ENCODE measurements at places on chromosomes 7 and 10.
A peak's percentile ranks its signal among the peaks of the same experiment; 100 is the strongest.

DNA sequence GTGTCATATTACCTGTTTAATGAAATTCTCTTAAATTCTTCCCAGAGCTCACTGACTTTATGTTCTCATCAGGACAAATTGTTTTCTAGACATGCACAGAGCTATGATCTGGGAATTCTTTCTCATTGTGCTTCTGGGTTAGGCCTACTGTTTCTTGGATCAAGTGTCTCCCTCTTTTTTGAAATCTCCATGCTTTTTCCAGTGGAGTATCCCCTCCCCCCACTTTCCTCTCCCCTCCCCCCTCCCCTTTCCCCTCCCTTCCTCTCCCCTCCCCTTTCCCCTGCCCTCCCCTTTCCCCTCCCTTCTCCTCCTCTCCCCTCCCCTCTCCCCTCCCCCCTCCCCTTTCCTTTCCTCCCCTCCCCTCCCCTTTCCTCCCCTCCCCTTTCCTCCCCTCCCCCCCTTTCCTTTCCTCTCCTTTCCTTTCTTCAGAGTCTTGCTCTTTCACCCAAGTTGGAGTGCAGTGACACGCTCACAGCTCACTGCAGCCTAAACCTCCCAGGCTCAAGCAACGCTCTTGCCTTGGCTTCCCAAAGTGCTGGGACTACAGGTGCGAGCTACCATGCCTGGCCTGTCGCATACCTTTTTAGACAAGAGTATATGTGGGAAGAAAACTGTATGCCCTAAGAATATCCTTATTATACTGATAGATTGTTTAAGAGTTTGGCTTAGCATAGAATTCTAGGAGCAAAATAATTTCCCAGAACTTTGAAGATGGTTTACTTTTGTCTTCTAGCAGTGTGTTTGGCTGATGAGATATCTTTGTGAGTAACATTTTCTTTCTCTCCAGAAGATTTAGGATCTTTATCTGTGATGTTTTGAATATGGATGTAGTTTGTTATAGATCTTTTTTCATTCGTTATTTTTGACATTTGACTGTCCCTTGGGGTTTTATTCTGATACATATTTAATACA lies 2.5 kb downstream of the DYNC2I1 start:
- DNase-seq: peak; percentile 23

DNA sequence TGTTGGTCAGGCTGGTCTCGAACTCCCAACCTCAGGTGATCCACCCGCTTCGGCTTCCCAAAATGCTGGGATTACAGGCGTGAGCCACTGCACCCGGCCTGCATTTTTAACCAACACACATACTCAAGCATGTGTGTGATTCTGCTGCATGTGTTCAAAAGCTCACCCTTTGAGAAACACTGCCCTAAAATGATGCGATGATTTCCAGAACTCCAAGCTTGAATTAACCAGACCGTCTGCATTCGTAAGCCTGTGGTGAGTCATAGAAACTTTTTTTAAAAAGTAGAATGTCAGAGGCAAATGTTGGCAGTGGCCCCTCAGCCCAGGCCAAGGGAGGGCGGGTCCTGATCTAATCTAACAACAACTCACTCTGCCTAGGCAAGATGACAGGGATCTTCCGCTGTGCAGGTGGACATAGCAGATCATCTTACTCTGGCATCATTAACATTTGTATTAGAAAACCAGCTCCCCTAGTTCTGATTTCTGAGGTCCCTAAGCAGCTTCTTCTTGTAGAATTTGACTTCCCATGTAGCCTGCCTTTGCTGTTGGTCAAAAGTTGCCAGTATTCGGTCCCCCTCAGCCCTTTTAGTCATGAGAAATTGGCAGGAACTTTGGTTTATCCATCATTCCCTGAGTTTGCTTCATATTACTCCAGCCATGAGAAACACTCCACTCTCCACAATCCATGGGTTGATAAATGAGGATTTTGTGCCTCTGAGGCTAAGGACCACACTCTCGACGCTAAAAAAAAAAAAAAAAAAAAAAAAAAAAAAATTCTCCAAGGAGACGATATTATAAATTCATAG lies 190.4 kb downstream of the SKIDA1 start:
- peak; percentile 58 for DNase-seq

DNA sequence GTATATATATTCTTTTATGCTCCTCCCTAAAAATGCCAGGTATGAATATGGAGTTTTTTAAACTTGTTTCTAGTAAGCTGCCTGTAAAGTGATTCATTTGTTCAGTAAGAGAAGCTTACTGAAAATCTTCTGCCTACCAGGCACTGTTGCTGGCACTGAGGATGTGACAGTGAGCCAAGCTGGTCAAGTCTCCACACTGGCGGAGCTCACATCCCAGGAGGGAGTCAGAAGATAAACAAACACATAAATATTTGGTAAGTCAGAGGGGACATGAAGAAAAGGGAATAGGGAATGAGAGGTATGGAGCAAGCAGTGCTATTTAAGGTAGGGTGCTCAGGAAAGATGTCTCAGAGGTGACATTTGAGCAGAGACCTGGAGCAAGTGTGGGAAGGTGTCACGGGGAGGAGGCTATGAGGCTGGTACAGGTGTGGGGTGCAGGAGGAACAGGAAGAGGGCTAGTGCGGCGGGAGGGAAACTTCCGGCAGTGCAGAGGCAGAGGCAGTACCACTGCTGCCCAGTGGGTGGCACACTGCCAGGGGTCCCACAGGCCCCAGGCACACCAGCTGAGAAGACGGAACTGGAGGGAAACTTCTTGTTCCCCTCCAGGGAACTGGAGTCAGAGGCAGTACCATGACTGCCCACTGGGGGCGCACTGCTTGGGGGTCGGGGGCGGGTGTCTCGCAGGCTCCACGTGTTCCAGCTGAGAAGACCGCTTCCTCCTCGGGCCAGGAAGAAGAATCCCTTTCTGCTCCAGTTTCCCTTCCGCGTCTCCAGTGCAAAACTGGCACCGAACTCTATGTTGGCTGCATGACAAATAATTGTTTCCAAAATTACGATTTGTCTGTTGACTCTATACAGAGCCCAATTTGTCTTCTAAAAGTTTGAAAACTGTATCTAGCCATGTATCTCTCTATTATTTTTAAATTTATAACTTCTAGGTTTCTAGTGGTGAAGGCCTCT lies 161.0 kb downstream of the TEX36 start:
- DNase-seq: peak; percentile 64

DNA sequence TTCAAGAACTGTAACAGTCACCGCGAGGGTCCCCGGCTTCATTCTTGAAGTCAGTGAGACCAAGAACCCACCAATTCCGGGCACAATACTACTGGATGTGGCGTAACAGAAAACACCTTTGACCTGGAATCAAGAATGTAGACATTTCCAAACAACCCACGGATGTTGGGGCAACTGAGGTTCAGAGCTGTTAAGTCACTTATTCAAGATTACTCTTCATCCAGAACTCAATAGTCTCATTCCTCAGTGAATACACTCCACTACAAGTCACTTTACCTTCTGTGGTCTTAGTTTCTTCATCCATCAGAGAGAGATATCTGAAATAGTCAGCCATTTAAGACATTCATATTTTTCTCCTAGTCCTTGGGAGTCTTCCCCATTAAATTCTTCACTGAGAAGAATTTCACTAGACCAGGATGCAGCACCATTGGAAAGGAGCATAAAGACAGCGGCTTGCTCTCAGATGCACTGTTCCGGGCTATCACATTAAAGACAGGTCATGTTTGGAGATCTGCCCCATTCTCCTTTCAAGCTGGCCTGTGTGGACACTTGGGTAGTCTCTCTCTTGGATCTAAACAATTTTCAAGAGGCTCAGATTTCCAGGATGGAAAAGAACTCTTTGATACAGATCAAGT lies 32.3 kb upstream of the ARID5B start:
- no peak for DNase-seq

DNA sequence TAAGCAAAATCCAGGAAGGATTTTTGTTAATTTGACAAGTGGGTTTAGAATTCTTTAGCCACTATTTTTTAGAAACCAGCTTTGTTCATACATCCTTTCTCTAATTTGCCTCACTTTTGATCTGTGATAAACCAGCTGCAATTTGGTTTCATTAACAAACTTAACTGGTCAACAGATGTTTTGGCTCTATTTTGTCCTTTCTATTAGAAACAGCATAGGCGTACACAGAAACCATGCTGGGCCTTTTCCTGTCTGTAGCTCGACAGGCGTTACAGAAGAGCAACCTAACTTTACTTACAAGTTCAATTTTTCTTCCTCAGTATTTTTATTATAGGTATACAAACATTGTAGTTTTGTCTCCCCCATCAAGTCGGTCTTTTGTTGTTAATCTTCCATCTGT lies 28.2 kb downstream of the KAT6B start:
- DNase-seq: peak; percentile 29

DNA sequence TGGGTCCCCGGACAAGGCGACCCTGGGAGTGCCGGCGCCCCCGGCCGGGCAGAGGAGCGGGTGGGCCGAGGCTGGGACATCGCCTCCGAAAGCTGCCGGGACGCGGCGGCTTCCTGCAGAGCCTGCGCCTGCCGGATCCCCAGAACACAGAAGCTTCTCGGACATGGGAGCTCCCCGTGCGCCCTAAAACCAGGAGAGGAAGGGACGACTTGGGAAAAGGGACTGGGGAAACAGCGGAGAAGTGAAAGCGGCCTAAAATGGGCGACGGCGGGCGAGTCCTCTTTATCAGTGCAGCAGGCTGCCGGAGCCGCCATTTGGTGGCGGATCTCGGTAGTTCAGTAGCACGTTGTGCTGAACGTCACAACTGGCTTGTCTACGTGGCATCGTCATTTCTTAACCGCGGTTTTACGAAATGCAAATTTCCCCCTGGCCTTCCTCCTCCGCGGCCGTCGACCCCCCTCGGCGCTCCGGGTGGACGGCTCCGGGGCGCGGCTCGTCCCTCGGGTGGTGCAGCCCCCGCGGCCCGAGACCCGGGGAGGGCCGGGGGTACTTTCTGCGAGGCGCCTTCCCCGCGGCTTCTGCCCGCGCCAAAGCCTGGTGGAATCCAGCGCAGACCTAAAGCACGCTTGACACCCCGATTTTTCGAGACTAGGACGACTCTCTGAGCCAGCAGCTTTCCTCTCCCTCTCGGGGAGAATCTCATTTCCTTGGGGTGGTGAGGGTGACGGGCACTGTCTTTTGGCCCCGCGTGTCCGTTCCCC lies 9.9 kb upstream of the SPAG6 start:
- peak; percentile 81 for DNase-seq

GRCh38 chr10:131662851-131663250 lies 238.0 kb upstream of the PPP2R2D start:
- no peak for DNase-seq

DNA sequence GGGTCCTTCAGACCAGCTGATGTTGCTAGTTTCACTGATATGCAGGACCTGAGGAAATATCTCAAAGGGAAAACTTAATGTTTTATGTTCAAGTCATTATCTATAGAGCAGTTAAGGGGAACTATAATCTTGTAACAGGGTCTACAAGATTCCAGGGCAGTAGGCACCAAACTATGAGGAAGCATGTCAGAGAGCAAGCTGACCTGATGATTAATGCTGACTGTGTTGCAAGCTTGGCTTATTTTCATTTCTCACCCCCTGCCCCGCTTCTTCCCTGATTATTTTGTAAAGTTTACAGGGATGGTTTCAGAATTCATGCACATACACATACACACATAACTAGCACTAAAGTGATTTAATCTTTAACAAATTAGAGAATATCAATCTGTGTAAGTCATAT lies 84.3 kb upstream of the CACNA2D1 start:
- DNase-seq: no peak

DNA sequence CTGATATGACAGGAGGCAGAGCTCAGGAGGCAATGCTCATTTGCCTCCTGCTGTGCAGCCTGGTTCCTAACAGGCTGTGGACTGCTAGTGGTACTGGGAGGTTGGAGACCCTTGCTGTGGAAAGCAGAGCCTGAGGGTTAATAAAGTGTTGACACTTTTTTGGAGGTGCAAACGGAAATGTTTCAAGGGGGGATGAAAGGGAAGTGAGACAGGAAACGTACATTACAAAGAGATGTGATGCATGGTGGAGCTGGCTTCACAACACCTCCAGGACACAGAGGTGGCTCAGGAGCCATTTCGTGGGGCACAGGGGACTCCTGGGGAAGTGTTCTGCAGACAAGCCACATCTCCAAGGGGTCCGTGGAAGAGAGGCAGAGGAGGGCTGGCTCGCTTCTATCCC lies 137.6 kb upstream of the SVIL start:
- DNase-seq: no peak

GRCh38 chr7:131359136-131359776 lies 31.6 kb downstream of the MKLN1 start:
- no peak for DNase-seq

- no peak for DNase-seq
These were observed 82.7 kb downstream of the SLC25A13 start for GRCh38 chr7:96238976-96239766.

DNA sequence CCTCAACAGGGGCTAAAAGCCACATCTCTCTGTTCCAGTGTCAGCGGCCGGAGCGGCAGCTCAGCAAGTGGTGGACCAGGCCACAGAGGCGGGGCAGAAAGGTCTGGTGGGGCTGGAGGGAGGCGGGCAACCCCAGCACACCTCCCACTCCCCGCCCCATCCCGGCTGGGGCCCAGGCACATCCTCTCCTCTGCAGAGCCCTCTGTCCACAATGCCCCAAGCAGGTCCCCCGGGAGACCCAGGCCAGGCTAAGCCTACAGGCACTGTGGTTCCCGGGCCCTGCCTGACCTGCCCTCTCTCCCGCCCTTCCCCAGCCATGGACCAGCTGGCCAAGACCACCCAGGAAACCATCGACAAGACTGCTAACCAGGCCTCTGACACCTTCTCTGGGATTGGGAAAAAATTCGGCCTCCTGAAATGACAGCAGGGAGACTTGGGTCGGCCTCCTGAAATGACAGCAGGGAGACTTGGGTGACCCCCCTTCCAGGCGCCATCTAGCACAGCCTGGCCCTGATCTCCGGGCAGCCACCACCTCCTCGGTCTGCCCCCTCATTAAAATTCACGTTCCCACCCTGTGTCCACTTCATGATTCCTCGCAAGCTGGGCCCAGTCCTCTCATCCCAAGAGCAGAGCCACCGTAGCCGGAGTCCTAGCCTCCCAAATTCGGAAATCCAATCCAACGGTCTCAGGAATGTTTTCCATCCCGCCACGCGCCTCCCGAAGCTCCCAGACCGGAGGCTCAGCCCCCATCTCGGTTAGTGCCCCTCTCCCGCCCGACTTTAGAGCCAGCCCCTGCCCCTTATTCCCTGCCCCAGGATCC lies 2.1 kb downstream of the ADIRF start:
- no peak for DNase-seq

- DNase-seq: no peak
These were observed 159.1 kb upstream of the FEZF1 start for GRCh38 chr7:122463631-122464030.

DNA sequence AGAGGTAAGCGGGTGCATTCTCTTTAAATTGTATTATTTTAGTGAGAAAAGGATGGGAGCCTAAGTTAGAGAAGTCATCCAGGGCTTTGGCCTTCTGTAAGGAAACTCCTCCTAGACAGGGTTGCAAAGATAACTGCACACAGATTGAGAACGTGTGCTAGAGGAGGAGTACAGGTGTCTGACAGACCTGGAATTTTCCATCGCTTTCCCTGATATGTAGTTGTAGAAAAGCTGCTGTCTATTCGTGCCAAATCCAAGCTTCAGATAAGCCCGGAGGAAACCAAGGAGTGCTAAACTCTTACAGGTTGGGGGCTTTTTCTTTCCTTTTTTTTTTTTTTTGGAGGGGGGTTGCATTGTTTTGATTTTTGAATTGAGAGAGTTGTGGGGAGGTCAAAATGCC lies 23.1 kb downstream of the LRRC4 start:
- DNase-seq: no peak

All from hematopoietic multipotent progenitor cell treated with erythropoietin and hydrocortisone succinate and interleukin-3 and kit ligand, for 6 days (in vitro differentiated cells).